Activated T-helper 1 cell treated with anti-CD3 and anti-CD28 coated beads, Interleukin-2, amount 50 U/mL, for 16 hours (primary cell): ENCODE measurements at places on chromosomes 13 and 19.

GRCh38 chr19:32181216-32181920 lies 164.0 kb upstream of the ZNF507 start:
- DNase-seq = no peak

- DNase-seq = no peak
These were observed 10.2 kb downstream of the EPSTI1 start for GRCh38 chr13:42981853-42982252.

GRCh38 chr19:47247308-47247990 lies 8.9 kb upstream of the CCDC9 start:
- peak; percentile 71 for DNase-seq

GRCh38 chr19:16750081-16750480 lies 30.4 kb downstream of the NWD1 start:
- DNase-seq = no peak

DNA sequence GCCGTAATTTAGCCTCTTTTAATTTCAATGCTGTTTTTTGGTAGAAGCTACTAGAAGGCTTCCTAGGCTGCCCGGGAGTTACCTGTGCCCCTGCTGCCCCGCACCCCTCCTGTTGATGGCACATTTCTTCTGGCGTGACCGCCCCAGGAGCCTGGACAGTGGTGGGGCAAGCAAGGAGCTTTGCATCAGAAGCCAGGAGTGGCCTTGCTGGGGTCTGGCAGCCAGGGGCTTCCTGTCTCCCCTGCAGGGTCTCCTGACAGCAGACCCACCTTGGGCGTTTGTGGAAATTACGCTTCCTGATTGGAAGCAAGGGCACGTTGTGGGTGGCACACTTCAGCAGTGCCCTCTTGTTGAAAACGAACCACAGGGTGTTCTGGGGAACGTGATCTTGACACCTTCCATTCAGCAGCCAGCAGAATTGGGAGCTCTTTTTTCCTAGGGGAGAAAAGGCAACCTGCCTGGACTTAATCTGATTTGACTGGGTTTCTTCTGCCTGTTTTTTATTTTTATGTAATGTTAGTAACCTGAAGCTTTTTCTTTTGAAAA lies 90.0 kb upstream of the TEX29 start:
- no peak for DNase-seq
